ENCODE measurements at places on chromosomes 5 and 9.
A peak's percentile ranks its signal among the peaks of the same experiment; 100 is the strongest.

GRCh38 chr5:54136516-54137440 is 173.6 kb downstream of the ARL15 start:
- DNase-seq: no peak

DNA sequence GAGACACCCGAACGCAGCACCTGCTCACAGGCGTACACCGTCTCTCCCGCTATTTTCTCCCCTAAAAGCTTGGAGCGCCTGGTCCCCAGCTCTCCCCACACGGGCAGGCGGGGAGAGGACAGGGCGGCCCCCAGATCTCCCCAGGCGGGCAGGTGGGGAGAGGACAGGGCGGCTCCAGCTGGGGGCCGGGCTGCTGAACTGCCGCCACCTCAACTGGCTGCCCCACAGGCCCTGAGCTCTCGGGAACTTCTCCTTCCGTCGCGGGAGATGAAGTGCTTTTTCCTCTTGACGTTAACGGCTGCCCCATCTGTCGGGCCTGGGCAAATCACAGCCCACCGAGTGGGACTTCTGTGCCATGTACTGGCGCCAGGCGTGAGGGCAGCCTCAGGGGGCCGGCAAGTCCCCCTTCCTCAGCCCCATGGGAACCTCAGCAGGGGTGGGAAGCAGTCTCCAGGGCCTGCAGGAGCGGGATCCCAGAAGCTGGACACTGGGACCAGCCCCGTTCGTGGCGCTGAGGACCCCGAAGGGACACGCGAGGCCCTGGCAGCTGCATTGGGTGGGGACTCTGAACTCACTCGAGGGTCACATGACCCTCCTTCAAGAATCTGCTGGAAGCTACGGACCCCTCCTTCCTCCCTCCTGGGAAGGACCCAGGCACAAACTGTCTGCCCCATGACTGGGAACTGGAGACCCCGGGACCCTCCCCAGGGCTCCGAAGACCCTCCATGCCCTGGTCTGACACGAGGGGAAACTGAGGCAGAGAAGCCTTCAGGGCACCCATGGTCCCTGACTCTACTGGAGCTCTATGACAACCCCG is 5.7 kb upstream of the EGFL7 start:
- no peak for DNase-seq

DNA sequence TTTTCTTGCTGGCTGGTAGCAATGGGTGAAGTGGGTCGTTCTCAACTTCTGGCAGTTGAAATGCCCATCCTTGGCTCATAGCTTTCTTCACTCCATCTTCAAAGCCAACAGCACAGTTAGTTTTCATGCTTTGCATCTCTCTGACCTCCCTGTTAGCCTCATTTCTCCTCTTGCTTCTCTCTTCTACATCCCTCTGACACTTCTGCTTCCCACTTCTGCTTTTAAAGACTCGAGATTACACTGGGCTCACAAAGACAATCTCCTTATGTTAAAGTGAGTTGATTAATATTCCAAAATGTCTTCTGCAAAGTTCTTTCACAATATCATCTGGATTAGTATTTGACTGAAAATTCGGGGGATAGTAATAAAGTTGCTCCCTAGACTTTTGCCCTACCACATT is 684.8 kb upstream of the CCNG1 start:
- DNase-seq: no peak

DNA sequence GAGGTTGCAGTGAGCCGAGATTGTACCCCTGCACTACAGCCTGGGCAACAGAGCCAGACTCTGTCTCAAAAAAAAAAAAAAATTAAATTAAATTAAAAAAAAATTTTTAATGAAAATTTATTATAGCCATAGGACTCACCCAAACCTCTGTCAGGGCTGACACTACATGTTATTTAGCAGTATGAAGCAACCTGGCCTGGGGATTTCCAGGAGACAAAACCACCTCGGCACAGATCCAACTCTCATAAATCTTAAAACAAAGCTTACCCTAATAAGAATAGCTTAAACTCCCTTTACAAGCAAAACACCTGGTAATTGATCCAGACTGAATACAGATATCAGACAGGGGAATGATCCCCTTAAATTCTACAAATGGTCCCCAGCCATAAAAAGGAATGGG is 38.4 kb downstream of the PPP1R2B start:
- no peak for DNase-seq

DNA sequence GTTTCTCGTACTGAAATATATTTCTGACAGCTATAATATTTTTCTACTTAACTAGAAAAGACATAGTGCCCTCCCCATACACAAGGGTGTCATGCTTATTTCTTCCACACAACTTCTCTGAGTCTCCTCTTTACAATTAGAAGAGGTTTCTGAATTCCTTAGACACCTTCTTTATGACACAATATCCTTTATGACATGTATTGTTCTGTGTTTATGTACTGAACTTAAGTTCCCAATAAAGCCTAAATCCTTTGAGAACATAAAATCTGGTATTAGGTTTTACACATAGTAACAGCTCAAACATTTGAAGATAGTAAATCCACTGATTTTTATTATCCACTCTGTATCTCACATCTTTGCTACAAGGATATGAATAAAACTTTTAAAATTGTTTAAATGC is 32.5 kb downstream of the GRAMD2B start:
- DNase-seq: no peak

GRCh38 chr9:123191680-123192079 is 76.7 kb downstream of the STRBP start:
- DNase-seq: no peak

- no peak for DNase-seq
Measured at GRCh38 chr5:110815916-110816605, 77.3 kb downstream of the SLC25A46 start.

- DNase-seq: no peak
Measured at GRCh38 chr5:149007174-149007573, 55.7 kb downstream of the SH3TC2 start.

GRCh38 chr9:115058175-115058574 is 59.8 kb downstream of the TNC start:
- no peak for DNase-seq

DNA sequence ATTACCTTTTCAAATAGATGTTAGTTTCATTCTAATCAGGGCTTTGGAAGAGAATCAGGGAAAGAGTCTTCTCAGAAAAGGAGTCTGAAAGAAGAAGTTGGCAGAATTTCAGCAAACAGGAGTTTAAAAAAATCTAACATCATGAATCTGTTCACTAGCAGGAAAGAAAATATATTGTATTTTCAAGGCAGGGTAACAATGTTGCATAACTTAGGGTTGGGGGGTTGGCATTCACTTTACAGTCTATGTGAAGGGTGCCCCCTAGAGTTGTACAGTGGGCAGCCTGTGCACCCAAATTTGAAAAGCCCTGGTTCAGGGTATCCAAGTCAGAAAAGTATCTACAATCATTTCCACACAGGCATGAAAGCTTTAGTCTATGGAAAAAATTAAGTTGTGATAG is 348.4 kb upstream of the SLC30A5 start:
- no peak for DNase-seq

DNA sequence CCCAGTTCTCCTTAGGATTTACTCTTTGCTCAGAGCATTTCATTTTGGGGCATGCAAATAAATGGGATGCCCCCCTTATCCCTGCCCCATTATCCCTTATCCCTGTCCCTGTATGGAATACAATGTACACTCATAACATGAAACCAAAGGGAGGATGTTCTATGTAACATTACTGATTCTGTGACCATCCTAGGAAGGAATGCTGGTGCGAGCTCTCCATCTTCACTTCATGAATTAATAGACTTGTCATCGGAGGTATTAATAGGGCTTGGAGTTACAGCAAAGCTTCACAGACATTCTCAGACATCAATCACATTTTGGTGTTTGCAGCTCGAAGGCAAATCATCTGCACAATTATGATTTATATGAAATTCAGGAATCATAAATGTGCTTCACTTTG is 20.4 kb upstream of the PIK3R1 start:
- no peak for DNase-seq

DNA sequence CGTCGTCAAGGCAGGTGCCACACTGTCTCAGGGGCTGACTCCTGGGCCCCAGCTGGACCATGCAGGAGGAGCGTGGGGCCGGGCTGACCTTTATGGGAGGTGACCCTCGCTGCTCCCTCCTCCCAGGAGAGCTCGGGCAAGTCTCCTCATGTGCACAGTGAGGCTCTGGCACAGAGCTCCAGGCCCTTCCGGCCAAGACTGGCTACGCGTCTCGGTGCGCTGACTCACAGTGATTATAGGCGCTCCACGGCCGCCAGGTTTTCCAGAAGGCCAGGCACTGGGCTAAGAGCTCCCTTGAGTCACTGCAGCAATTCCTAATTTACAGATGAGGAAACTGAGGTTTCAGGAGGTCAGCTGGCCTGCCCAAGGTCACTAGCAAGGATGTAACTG is 47.4 kb downstream of the VAV2 start:
- DNase-seq: no peak

- DNase-seq: peak; percentile 66
Measured at GRCh38 chr9:115008536-115009270, 78.3 kb upstream of the TNFSF8 start.

DNA sequence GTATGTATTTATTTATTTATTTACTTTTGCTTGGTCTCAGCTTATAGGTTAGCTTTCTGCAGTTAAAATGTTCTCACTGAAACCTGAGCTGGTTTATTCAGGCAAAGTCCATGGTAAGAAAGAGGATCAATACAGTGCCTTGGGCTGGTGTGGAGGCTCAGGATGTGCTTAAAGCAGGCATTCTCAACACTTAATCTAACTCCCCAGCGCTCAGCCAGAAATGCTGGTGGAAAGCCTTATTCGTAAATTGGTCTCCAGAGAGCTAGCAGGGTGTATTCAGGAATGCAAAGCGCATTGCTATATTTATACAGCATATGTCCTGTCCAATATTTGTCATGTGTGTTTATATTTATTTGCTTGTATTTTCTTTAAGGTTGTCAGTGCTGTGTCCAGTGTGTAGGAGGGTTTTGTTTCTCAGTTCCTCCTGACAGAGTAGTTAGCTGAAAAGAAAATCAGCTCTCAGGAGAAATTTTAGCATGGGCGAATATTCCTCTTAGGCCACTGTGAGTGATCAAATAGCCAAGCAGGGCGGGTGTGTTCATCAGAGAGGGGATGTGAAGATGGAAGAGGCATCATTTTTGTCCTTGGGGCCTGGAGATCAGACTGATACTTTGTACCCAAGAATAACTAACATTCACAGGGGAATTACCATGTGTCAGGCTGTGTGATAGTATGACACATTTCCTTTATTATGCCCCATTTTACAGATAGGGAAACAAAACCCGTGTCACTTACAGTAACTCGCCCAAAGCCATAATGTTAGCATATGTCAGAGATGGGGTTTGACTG is 65.8 kb downstream of the DOCK2 start:
- no peak for DNase-seq

DNA sequence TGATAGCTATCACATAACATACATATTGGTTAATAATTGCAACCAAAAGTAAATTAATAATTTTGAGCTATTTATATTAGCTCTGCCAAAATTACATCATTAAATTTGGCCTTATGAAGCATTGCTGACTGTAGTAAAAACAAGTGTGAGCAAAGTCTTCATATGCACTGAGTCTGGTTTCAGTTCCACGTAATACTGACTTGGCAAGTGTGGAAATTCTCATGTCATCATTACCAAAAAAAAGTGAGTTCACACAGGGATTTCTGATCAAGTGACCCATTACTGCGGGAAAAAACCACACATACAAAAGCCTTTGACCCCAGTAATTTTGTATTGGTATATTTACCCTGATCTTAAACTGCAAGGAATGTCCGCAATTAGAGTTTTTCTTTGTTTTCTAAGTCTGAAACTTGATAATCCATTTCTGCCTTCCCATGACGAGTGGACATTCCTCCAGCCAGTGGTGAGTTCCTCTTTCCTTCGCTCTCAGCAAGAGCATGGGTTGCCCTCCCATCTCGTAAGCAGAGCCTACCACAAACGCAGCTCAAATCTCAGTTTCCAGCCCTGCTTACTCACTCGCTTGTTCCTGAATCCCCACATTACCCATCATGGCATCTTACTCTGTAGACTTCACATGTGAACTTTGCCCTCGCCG is 220.2 kb upstream of the DMRT1 start:
- DNase-seq: no peak

DNA sequence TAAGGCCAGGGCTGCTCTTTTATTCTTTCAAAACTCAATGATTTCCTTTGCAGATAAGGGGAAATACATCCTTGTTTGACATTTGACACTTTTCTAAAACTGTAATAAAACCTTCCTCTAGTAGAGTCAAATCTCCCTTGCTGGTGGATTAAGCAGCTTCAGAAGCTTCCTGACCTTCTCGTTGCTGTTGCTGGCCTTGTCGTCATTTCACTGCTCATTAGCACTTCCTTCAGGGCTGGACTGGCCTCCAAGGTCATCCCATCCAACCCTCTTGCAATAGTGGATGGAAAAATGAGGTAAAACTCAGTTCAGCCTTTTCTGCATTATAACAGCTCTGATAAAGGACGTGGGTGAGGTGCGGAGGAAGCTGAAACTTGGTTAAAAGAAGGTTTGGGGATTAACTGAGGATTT is 1.1 kb upstream of the ADAMTSL1 start:
- DNase-seq: no peak

GRCh38 chr5:61686491-61687257 is 354.6 kb downstream of the ZSWIM6 start:
- no peak for DNase-seq

DNA sequence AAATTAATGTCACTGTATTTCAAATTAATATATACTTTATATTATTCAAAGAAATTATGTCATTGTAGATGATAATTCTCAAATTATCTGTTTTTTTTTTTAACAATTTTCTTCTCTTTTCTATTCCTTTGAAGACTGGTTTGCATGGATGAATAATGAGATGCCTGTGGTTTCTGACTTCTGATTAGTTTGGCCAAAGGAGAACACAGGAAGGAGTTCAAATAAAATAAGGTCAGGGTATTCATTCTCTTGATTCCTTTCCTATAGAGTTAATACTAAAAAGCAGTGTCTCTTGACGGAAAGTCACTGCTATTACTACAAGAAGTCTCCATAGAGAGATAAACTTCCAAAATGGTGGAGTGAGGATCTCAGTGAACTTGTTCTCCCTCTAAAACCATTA is 279.6 kb upstream of the FTMT start:
- no peak for DNase-seq

- no peak for DNase-seq
Measured at GRCh38 chr9:134855900-134856377, 24.7 kb upstream of the FCN2 start.

DNA sequence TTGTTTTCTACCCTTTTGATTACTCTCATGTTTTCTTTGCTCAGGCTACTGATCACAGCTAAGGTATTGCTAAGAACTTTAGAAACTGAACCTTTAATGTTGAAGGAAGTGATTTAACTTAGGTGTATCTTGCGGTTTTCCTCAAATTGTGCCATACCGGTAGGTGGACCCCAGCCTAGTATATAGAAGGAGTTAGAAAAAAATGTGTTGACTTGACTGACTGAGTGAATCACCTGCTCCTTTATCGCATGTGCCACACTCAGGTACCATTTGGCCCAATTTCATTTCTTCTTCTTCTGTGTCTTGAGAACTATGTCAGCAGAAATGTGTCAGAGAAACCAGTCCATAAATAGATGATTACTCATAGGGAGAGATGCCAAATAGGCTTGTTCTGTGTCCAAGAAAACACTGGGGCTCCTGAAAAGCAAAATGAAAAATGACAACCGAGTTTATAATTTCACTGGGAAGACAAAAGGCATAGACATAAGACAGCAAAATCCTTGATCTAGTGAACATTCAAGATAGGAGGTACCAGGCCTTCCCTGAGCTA is 19.4 kb downstream of the PLPPR1 start:
- no peak for DNase-seq

Data from hepatocyte (in vitro differentiated cells).